Activated CD4-positive, alpha-beta T cell treated with anti-CD3 and anti-CD28 coated beads, Interleukin-2, amount 10 ng/mL, durations not matched to agents 7 days and 5 days (primary cell): ENCODE measurements at places on chromosomes 5 and 9.

- DNase-seq: no peak
Observed at GRCh38 chr9:135526089-135526729, 5.0 kb downstream of the LCN1 start.

- no peak for DNase-seq
Observed at GRCh38 chr9:132743931-132744479, 73.7 kb downstream of the GTF3C4 start.

GRCh38 chr9:71506821-71507220, 261.5 kb downstream of the CEMIP2 start:
- DNase-seq: no peak

- DNase-seq: no peak
Observed at GRCh38 chr9:88657893-88658292, 122.9 kb downstream of the NXNL2 start.
